Activated CD4-positive, alpha-beta T cell treated with anti-CD3 and anti-CD28 coated beads, Interleukin-2, amount 10 ng/mL, durations not matched to agents 7 days and 5 days (primary cell): ENCODE measurements at places on chromosomes 12 and 14. TPM values are rescaled to one million over a fixed set of nuclear protein-coding genes. Genes with fewer than 3 reads are reported as not detected.

Gene SLCO1B1
- total RNA-seq, result not detected

Gene CDCA4
- 56.6 TPM for total RNA-seq

Gene KRT79
- not detected for total RNA-seq

Gene SERPINA1
- total RNA-seq, result 4.1 TPM

Gene KRT6A
- total RNA-seq, result not detected

Gene LTBR
- not detected for total RNA-seq

Gene C12orf50
- total RNA-seq, result not detected

Gene VRTN
- not detected for total RNA-seq

Gene C3AR1
- 5.9 TPM for total RNA-seq

Gene GOLGA5
- 20.4 TPM for total RNA-seq

Gene DAO
- total RNA-seq, result not detected

Gene MAP1LC3B2
- total RNA-seq, result 1.5 TPM

Gene RDH12
- total RNA-seq, result not detected

Gene COPS7A
- 29.5 TPM for total RNA-seq

Gene BEGAIN
- total RNA-seq, result not detected

Gene OGFOD2
- total RNA-seq, result 25.3 TPM

Gene EGLN3
- total RNA-seq, result 18.6 TPM

Gene TMEM179
- not detected for total RNA-seq

Gene MYL2
- not detected for total RNA-seq

Gene ABHD12B
- not detected for total RNA-seq

Gene POTEM
- total RNA-seq, result not detected

Gene SELPLG
- 207 TPM for total RNA-seq

Gene SERPINA3
- total RNA-seq, result not detected

Gene PTPRB
- total RNA-seq, result not detected

Gene KLRC1
- not detected for total RNA-seq

Gene CELA1
- total RNA-seq, result not detected

Gene IFNG-AS1
- not detected for total RNA-seq

Gene LIN7A
- total RNA-seq, result not detected

Gene MYO1H
- total RNA-seq, result not detected

Gene RPGRIP1
- not detected for total RNA-seq

Gene BCL11B
- total RNA-seq, result 116 TPM

Gene APOF
- total RNA-seq, result not detected

Gene COX8C
- total RNA-seq, result not detected

Gene SLCO1B3
- total RNA-seq, result not detected

Gene CCDC197
- total RNA-seq, result not detected
